ENCODE measurements at places on chromosomes 11 and 22.

- DNase-seq: no peak
These were observed 631 bp upstream of the SNX19 start for GRCh38 chr11:130916910-130917309.

DNA sequence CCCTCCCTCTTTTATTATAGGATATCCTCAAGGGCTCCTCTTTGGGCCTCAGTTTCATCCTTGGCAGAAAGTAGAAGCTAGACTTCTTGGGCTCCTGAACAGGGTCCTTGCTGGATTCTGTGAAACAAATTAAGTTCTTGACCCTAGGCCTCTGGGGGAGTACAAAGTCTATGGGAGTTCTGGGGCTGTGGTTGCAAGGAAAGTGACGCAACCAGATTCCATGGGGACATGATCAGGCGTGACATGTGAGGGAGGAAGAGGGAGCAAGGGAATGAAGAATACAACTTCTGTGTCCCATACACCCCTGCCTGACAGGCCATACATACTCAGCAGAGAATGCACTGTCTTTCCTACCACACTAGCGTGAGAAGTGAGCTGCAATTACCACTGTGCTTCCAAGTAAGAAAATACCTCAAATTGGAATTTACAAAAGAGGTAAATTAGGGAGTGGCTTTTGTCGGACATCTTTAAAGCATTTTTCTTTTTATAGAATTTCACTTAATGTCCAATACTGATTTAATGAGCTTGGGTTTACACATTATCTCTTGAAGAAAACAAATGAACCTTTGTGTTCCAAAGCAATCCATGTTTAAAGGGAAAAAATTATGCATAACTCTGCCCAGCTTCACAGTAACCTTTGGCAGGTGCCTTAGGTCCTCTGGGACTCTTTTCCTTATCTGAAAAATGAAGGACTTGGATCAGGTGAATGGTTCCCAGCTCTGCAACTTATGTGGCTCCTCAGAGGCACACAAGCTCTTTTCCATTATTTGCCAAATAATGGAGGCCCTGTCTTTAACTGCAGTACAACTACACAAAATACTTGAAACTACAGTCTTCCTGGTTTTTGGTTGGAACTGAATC is 38.9 kb downstream of the LIMK2 start:
- DNase-seq: no peak

GRCh38 chr11:119373921-119374631 is 7.4 kb downstream of the USP2 start:
- DNase-seq: peak; percentile 92

GRCh38 chr22:37782340-37783168 is 25.2 kb upstream of the GCAT start:
- no peak for DNase-seq

DNA sequence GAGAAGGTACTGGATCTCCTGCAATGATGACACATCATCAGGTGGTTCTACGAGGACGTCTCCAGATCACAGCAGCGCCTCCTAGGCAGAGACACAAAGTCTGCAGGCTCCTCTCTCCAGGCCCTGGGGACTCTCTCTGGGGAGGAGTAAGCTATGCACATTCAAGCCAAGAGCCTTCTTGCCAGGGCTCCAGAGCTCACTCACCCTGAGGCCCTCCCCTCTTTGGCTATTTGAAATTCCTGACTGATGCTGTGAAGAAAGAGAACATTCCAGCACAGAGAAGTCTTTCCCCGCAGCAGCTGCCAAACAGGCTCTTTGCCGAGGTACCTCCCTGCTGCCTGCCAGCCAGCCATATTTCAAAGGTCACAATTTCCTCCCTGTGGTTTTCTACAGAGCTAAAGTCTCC is 204.9 kb downstream of the CSNK2A3 start:
- DNase-seq: peak; percentile 66

GRCh38 chr11:62010935-62011528 is 43.6 kb upstream of the FTH1 start:
- no peak for DNase-seq

DNA sequence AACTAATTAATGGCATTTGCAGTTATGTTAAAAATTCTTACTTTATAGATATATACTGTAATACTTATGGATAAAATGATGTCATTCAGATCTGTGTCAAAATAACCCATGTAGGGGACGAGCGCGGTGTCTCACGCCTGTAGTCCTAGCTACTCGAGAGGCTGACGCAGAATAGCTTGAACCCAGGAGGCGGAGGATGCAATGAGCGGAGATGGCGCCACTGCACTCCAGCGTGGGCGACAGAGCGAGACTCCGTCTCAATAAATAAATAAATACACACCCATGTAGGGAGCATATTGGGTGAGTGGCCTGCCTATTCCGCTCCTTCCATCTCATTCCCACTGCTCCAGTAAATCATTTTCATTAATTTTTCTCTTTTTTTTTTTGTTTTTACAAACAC is 7.1 kb downstream of the SNU13 start:
- DNase-seq: no peak

DNA sequence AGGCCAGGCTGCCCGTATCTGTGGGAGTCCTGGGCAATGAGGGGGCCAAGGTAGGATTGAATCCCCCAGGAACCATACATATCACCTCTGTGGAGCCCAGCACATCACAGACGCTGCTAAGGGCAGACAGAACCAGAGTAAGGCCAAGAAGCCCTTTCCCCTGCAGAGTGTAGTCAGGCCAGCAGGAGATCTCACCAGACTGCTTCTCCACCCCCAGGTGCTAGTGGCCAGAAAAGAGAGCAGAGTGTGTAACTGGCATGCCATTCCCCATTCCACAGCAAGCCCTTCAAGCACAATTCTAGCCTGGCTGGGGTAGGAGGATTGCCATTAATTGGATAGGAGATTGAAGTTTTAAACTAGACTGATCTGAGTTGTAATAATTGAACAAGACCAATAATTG is 28.0 kb upstream of the FCHSD2 start:
- no peak for DNase-seq

DNA sequence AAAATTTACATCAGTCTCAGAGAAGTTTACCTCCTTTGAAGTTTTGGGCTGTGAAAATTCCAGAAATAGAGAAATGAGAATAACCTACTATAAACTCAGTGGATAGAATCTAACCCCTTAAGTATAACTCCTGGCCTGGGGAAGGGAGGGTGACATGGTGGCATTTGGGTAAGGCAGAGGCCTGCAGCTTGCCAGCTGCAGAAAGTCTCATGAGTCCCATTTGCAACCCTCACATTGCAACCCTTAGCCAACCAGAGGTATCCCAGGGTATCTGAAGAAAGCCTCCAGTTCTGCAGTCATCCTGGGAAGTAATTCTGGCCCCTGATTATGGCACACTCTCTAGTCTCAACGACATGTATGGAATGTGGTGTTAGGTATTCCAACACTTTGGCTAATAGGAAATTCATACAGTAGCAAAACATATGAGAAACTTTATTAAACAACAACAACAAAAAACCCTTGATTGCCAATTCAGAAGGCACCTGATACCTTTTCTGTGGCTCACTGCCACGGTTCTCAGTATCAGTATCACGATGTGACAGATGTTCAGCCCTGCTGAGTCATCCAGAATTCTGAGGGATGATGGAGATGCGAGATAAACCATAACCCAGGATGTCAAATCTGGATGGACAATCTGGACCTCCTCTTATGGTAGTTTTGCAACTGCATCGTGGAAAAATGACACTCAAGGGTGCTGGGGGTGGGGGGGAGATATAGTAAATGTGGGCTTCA is 743.4 kb downstream of the NELL1 start:
- DNase-seq: no peak

DNA sequence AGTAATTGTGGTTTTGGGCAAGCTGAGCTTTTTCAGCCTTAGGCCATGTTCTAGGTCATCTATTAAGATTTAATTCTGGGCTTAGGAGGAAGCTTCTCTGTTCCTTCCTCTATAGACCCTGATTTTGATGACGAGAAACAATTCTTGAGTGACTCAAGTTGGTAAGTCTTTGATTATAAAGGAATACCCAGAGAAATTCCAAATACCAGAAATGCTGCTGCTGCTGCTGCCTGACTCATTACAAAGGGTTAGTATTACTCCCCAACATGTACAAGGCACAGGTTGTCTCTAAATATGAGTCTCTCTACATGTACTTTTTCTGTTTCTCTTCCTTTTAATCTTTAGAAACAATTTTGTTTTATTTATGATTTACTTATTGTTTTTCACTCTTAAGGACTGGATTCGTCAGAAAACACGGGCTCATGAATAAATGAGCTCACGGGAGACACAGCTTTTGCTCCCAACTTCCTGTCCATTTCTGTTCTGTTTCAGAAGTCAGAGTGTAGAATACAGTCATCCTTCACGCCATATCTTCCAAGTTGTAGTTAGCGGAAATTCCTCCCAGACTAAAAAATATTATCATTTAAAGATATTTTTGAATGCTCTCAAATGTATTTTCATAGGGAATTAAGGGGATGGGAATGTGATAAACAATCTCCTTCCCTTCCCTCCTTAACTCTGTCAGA is 31.8 kb upstream of the RBMXL2 start:
- no peak for DNase-seq

DNA sequence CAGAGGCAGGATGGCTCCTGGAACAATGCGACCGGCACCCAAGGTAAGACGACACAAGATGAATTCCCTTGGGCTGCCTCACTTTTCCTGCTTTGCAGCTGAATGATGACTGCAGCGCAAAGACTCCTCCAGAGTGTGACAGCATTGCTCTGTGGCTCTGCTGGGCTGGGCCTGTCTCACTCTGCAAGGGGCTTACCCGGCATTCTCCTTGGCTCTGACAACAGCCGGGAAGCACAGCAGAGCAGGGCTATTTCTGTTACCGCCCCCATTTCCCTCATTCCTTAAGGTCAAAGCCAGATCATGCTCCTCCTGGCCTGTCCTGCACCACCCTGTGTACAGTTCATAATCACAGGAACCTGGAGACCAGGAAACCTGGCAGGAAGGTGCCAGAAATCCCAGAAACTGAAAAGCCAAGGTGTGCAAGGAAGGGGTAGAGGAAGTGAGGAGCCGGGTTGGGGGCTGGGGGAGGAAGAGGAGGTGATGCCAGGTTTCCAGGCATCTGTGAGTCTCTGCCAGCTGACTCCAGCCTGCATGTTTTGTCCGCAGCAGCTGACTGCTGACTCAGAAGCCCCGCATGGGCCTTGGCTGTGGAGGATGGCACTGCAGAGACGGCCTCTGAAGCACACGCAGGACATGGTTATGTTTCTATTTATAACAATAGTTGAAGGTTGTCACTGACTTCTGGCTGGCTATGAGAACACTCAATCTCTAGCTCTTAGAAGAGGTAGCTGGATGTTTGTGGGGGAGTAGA is 113.6 kb downstream of the MICAL3 start:
- DNase-seq: peak; percentile 61

- no peak for DNase-seq
These were observed 64.4 kb downstream of the MYH9 start for GRCh38 chr22:36323182-36323854.

GRCh38 chr11:119100994-119101758 is 477 bp downstream of the DPAGT1 start:
- peak; percentile 61 for DNase-seq

- DNase-seq: peak; percentile 92
These were observed 103.6 kb upstream of the HSD17B12 start for GRCh38 chr11:43576803-43577521.

DNA sequence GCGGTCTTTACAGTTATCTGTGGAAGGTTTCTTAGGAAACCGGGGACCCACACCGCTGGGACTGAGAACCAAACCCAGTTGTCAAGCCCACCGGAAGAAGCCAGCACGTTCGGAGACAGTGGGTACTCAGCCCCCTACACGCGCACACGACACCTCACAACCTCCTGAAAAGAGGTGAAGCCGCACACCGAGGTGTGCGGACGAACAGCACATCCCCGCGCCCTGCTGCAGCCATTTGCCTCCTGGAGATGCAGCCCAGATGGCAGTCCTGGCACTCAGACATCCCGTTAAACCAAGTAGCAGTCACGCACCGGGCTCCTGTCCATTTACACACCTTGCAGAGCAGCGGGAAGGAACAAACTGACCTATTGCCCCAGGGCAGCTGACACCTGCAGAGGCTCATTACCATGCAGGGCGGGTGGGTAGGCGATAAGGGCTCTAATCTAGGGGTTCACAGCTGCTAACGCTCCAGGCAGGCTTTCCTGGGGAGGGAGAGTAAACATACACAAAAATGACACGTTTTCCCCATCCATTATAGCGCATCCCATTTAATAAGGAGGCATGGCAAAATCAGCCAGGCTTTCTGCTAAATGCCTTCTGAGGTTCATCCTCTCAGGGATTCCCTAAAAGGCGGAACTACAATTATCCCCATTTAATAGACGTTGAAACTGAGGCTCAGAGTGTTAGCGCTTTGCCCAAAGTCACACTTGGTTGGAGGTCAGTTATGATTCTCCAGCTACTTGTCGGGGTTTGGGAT is 864 bp upstream of the EHBP1L1 start:
- no peak for DNase-seq

DNA sequence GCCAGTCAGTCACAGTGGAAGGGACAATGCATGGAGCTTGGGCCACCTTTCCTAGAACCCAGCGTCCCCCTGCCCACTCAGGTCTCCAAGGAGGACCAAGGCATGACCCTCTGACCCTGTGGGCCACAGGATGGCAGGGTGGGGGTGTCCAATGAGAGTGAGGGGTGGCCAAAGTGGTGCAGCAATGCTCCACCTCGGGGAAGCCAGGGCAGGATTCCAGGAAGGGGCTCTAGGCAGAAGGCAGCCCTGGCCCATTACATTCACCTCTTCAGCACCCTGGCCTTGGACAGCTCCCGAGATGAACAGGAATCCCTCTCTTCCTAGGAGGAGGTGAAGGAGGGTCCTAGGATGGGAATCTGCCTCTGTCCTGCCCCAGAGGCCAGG is 597.5 kb downstream of the BRD1 start:
- DNase-seq: peak; percentile 73

GRCh38 chr11:5604896-5605295 is 8.5 kb downstream of the TRIM6 start:
- DNase-seq: no peak

DNA sequence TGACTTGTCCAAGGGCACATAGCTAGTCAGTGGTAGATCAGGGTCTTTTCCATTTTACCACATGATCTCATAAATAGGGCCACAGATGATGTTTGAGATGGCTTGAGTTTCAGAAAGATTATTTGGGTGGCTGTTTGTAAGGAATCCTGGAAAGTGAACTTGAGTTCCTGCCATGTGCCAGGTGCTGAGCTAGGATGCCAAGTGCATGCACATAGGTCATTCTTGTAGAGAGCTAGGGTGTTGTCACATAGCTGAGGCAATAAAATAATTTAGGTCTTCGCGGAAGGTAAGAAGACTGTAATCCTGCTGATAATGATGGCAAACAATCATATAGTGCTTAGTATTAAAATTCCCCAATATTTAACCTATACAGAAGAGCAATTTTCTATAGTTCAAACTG is 1162.6 kb upstream of the TENM4 start:
- DNase-seq: no peak

- DNase-seq: no peak
These were observed 19.5 kb downstream of the GNAZ start for GRCh38 chr22:23089633-23090456.

All from WTC11 (cell line).